ENCODE measurements at places on chromosomes 4 and X.

DNA sequence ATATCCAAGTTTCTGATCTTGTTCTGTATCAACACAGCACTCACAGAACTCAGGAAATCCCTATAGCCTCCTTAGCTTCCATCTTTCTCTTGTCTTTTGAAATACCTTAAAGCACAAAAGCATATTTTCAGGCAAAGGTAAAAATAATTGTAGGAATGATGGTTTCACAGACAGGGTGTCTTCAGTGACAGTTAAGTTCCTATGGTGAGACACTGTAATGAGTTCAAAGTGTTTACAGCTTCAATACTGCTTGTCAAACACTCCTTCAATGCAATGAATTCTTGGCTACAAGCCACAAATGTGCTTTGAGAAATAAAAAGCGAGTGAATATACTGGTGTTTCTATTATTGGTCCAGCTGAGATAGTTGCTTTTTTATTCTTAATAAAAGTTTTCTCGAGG, 466.0 kb downstream of the DMD start:
- no peak for DNase-seq

DNA sequence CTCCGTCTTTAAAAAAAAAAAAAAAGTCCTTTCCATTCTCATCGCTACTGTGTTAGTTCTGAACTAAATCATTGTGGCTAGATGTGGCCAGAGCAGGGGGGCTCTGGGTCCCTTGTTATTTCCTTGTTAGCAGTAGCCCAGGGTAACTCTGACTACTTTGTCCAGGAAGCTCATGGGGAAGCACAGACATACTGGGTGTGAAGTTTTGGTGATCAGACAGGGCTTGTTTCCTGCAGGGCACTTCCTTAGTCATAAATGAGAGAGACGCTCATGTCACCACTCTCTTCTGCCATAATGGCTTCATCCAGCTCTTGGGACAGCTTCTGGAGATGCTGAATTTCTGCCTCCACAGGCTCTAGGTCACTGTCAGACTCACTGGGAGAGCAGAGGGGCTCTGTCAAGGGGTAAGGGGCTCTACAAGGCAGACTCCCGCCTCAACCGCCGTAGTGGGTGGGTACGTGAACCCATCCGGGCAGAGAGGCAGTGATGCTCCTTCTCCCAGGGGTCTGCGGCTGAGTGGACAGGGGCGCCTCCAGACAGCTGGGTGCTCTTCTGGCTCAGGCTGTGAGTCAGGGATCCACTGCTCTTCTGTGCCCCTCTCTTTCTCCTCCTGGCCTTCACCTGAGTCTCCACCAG, 12.9 kb downstream of the STIM2 start:
- DNase-seq: no peak

DNA sequence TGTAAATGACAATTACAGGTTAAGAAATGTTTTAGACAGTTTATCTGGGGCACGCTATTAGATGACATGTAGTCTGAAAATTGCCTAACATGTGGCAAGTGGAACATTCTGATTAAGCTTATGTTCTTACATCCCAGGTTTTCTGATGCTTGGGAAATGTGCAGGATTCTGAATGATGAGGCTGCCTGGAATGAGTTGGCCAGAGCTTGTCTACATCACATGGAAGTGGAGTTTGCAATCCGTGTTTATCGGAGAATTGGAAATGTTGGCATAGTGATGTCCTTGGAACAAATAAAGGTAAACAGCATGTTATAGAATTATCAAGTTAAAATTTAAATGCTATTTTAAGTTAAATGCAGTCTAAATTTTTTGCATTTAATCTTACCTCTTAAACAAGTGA, 49.3 kb downstream of the WDR19 start:
- DNase-seq: no peak

DNA sequence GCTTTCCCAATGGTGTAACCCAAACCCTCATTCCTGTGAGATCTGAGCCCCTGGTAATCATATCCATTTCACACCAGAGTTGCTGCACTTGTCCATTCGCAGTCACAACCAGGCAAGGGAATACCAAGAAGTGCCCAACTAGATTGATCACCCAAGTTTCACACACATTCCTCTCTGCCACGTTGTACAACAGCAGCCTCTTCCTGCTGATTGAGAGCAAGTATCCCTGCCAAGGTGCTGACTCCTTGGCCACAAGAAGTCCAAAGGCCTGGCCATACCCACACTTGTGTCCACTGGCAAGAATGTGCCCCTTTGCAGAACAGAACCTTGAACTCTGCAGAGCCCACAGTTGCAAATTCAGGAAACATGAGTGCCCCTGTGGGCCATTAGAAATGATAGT, 6.5 kb upstream of the ACOT9 start:
- DNase-seq: no peak

- DNase-seq: no peak
These were observed 63.9 kb upstream of the PSAPL1 start for GRCh38 chr4:7498446-7499200.

DNA sequence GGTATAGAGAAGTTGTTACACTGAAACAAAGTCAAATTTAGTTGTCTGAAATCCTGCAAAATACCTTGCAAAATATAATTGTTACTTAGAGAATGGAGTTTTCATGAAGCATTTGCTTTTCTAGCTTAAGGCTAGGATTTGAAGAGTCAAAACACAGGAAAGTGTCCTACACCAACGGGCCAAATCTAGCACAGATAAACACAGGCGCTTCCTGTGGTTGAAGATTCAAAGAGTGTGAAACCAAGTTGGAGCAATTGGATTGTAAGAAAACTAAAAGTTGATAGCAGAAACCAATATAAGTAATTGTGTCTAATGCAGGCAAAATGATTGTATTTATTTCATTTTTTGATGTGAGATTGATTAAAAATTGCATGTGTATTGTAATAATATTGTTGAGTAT, 2002.5 kb upstream of the TENM3 start:
- DNase-seq: no peak

DNA sequence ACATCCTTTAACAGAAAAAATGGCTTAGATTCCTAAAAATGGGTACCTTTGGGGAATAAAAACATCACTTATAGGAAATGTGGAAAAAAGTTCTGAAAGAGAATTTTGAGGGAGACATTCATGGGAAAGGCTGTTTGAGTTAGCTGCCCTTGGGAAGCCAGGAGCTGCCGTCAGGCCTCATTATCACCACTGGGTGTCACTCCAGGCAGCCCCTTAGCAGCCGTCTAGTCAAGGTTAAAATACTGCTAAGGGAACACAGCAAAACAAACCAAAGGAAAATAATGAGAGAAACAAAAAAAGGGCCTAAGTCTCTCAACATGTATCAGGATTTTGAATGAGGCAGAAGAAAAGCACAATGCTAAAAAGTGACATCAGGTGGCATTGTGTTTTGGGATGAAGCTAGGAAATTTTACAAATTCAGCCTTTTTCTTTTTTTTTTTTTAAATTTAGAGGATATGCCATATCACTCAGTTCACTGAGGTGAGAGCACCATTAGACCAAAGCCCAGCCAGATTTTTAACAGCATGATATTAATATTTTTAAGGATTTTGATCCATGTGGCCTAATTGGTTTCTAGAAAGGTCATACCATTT, 235.3 kb downstream of the GPAT3 start:
- no peak for DNase-seq

GRCh38 chrX:72609313-72609712, 36.7 kb upstream of the HDAC8 start:
- no peak for DNase-seq

DNA sequence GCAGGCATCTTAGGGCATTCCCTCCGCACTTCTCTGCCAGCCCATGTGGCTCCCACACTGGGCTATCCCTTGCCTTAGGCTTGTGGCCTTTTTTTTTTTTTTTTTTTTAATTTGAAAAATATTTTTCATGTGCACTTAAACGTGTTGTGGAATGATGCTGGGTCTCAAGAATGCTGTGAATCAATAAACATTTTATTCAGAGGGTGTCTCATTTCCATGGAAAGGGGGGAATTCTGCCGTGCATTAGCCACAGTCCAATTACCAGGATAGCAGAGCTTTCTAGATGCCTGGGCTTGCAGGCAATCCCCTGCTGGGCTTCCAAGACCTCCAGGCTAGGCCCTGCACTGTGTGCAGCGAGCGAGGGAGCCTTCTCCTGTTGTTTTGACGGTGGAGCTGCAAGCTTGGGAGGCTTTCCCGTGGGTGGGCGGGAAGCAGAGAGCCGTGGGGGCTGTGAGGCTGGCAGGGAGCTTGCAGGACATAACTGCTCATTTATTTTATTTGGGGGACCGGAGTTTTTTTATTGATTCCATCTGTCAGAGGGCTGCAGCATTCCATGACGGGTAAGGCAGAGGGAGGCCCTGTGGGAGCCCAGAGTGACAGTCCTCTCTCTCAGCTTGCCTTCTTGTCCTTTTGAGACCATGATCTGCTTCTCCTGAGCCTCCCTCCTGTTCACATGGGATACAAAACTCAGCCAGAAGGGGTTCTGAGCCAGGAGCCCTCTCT, 2.6 kb upstream of the CPZ start:
- DNase-seq: no peak

DNA sequence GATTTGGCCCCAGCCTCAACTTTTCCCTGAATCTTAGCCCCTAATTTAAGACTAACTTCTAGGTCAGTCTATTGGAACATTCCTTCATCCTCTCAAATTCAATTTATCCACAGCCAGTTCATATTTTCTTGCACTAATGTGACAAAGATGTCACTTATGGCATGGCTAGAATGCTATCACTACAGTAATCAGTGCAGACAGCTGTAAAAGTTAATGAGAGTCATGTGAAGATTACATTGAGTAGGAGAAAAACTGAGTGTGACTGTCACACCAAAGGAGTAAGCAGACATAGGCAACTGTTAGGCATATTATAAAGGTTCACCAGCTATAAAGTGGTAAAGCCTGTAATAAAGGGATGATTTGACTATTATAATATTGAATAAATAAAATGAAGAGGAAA, 42.6 kb downstream of the GABRG1 start:
- DNase-seq: no peak

DNA sequence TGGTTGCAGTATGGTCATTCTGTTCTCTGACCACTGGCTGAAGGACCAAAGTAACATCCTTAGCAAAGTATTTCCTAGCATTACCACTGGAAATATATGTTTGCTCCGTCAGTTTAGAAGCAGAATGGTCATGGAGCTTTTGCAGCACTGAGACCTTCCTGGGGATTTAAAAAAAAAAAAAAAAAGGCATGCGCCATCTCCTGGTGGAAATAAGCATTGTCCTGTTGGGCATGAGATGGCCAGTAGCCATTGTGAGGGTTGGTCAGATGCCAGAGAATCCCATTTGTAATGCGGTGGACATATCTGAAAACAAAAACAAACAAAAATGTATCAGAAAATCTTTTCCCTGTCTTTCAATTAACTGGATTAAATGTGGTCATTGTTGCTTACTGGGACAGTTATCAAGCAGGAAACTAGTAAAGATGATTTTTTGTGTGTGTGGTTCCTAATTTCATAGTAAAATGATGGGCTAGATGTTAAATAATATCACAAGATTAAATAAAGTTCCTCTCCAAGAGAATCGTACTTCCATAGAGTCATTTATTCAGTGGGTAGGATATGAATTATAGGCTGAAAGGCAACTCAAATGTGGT, 139.6 kb downstream of the SOWAHB start:
- no peak for DNase-seq

GRCh38 chr4:40586729-40587128, 42.9 kb downstream of the RBM47 start:
- no peak for DNase-seq

- no peak for DNase-seq
These were observed 110.7 kb downstream of the GNL3L start for GRCh38 chrX:54640736-54641135.

GRCh38 chrX:52277666-52278065, 91.2 kb upstream of the XAGE2 start:
- no peak for DNase-seq

DNA sequence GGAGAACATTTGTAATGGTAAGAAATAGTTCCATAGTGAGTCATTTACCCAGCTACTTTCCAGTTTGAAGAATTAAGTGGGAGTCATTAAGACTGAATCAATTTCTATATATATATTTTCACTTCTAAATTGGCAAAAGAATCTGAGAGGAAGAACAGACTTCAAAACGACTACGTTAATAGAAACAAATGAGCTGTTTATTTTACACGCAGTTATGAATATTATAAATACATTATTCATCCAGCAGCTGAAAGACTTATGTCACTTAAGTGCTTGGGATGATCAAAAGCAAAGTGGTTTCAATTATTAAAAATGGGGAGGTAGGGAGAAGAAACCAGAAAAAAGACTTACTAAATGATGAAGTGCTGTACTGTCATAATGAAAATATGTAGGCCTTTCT, 260.5 kb upstream of the DDX53 start:
- DNase-seq: no peak

DNA sequence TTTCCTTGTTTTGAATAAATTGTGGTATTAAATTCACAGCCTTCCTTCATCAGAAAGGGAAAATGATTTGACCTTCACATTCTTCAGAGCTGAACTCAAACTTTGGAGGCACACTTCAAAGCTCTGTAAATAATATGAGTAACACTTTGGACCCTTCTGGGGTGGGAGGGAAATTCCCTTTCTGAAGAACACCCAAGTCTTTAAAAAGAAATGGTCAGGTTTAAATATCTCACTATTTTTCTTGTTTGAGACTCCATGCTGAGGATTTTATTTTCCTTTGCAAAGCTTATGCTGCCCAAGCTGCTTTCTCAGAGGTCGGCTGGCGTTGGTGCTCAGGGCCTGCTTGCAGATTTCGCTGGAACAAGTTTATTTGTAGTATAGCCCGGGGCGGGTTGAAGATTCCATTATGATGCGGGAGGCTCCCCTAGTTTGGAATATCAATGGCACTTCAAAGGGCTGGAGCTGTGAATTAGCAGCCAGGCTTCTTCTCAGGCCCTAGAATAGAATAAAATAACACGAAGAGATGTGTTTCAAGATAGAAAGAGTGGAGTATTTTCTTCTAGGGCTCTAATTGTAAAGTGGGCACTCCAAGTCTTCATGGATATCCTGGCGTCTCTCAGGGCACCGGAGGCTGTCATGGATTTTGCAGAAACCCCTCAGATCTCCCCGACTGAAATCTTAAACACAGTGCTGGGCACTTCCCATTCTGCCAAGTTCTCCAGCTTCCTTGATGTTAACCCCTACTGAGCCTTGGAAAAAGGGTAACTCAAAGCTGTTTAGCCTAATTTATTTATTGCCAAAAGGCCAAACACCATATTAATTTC, 315.6 kb downstream of the GPAT3 start:
- no peak for DNase-seq

DNA sequence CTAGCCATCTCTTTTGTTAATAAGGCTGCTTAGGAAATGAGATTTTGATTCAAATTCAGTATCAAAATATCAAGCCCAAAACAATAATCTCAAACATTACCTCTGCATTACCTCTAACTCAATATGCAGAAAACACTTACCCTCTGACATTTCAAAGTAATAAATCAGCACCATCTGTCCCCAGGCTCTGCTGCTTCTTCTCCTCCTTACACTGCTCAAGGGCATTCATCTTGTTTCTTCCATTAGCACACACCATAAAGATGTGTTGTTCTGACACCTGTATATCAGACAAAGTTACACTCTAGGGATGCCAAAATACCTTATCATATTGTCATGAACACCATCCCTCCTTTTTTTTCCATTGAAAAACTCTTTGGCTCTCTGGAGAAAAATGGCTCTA, 1630.3 kb downstream of the RPA4 start:
- DNase-seq: no peak

All from GM12892 (cell line).